Activated naive CD4-positive, alpha-beta T cell treated with Interleukin-2 at 50 U/mL for 16 hours (primary cell): ENCODE measurements at places on chromosomes 3 and 15.
A peak's percentile ranks its signal among the peaks of the same experiment; 100 is the strongest.

DNA sequence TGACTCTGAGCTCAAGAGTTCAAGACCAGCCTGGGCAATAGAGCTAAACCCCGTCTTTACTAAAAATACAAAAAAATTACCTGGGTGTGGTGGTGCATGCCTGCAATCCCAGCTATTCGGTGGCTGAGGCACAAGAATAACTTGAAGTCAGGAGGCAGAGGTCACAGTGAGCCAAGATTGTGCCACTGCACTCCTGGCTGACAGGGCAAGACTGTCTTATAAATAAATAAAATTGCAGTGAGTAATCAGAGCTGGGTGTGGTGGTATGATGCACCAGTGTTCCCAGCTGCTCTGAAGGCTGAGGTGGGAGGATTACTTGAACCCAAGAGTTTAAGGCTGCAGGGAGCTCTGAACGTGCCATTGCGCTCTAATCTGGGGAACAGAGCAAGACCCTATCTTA lies 55.9 kb upstream of the GCNT3 start:
- DNase-seq = no peak

- peak; percentile 92 for DNase-seq
These were observed 30.2 kb upstream of the FURIN start for GRCh38 chr15:90838139-90838538.

GRCh38 chr15:99230867-99231266 lies 18.5 kb downstream of the TTC23 start:
- DNase-seq = no peak

- no peak for DNase-seq
These were observed 167.9 kb downstream of the BBX start for GRCh38 chr3:107690522-107691138.

GRCh38 chr15:95989392-95989791 lies 341.1 kb upstream of the NR2F2 start:
- DNase-seq = no peak

DNA sequence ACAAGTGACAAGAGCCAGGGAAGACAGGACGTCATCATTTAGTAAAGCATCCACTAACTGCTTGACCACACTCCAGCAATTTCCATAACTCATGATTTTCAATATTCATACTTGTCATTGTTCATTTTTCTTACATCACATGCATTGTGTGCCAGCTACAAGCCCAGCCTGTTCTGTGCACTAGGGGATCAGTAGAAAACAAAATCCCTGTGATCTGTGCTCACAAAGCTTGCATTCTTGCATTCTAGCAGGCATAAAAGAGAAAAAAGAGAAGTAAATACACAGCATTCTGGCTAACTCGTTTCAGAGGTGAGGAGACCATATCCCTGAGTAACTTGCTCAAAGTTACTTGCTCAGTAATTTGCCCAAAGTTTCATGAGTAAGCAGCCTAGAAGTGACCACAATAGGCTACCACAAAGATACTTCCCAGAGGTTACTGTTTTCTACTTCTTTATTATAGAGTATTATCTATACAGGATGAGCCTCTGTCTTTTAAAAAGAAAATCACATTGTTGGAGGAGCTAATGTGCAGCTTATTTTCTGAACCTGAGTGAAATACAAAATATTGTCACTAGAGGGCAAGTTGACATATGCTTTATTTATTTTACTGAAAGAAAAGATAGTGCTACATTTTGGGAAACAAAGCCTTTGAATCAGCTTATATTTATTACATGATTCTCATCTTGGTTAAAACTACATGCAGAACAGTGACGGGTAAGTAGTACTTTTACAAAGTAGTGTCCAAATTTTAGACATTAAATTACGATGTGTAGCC lies 701.4 kb upstream of the LMCD1 start:
- DNase-seq = no peak
